ENCODE measurements at places on chromosomes 4 and X.

- DNase-seq = no peak
These were observed 75.6 kb downstream of the STK32B start for GRCh38 chr4:5126857-5127256.

DNA sequence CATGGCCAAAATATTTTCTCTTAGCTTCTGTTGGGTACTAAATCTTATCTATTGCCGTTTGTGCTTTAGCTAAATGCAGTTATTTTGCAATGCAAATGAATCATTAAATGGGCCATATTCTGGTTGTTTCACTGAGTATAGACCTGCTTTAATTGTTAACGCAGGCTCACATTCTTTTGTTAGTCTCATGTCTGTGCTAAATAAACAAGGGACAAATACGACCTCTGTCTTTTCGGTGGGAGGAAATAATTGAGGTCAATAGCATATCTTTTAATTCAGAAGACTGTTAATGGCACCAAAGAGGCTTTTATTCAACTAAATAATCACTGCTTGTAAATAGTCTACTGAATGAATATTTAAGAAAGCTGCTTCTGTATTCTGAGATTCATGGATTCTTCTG, 76.9 kb downstream of the DIAPH2 start:
- DNase-seq = no peak

DNA sequence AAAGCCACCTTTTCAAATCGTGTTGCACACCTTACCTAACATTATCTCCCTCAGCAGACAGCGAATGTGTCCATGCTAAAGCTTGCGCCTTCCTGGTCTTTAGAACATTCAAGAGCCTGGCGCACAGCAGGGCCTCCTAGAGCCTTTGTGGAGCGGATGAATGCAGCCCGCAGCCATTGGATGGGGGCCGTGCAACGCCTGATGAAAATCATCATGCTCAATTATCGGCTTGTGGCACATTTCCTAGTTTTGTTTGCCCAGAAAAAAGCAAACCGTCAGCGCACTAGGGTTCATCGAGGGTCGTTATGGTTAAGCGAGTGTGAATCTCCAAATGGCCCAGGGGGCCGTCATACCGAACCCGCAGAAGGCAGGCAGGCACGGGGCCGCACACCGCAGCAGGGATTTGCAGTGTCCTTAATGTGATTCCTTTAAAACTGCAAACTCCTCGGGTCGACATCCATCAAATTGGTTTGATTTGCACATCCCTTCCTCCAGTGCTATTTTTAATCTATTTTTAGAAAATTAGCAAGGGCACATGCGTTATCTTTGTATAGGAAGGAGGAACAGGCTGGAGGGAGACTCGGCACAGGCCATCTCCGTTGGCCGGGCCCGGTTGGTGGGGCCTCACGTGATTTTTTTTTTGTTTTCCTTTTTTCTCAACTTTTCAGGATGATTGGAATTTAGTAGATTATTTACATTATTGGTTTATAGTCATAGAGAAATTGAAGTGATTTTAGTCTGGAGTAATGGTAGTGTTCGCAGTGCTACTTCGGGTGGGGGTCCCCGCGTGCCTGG, 53.1 kb downstream of the ABLIM2 start:
- no peak for DNase-seq

- DNase-seq = no peak
These were observed 235.7 kb upstream of the MAGEB16 start for GRCh38 chrX:35562395-35562794.

DNA sequence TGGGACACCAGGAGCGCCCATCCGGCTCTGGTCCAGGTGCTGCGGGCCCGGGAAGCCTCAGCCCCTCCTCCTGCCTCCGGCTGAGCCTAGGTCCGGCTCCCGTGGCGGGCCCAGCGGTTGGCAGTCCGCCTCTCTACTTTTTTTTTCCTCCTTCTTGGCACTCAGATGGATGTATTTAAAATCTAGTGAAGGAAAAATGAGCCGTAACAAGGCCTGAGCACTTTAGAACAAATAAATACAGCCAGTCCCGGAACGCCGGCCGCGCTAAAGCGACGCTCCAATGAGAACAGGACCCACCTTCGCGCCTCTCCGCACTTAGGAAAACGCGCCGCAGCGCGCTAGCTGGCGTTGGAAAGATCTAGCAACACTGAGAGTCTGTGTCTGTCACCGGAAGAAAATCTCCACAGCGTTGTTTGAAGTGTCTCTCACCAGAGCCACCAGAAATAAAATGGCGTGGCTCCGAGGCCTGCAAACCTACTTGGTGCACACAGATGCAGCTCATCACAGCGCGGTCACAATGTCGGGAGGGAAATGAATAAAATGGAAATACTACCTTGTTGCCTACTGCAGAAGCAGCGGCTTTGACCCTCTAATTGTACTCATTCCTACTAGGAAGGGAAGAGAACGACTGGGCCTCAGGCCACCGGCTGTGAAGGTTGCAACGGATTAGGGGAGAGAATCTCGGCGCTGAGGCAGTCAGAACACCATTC, 4.7 kb downstream of the NEUROG2 start:
- DNase-seq = no peak

GRCh38 chr4:188316391-188316790, 177.2 kb downstream of the TRIML1 start:
- no peak for DNase-seq

GRCh38 chr4:163251204-163251603, 81.2 kb downstream of the NPY1R start:
- no peak for DNase-seq

- DNase-seq = no peak
These were observed 8.4 kb upstream of the VSIG1 start for GRCh38 chrX:108036298-108036973.
